ENCODE measurements at places on chromosomes 6 and 20.

DNA sequence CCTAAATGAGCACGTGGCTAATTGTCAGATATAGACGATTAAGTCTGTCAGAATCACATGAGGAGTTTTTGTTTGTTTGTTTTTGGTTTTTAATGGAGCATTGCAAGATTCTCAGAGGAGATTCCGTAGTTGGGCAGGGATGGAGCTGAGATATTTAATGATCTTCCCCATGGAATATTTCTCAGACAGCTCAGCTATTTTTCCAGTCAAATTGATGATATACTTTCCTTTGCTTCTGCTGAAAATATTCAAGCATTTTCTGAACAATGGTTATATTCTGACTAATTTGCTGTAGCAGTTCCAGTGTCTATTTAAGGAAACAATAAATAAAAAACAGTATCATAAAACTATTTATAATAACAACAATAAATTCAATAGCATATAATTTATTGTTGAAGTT is 348.4 kb downstream of the KIF16B start:
- no peak for DNase-seq

- DNase-seq = no peak
Observed at GRCh38 chr6:29112135-29112534, 4.3 kb downstream of the OR2J3 start.

GRCh38 chr6:16092140-16092539 is 36.7 kb upstream of the MYLIP start:
- DNase-seq = no peak

- DNase-seq = no peak
Observed at GRCh38 chr6:42532038-42532669, 31.7 kb upstream of the UBR2 start.

DNA sequence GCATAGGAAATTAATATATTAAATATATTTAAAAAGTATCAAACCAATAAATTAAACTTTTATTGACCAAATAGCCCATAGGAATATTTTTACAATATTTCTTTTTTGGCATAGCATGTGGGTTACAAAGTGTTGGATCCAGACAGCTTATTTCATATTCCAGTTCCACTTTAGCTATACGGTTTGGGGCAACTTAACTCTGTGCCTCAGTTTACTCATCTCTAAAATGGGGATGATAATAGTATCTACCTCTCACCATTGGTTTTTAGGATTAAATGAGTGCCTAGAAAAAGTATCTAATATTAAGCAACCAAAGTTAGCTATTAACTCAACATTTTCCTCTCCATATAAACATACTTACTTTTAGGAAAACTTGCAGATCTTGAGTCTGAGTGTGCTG is 243.8 kb downstream of the TBC1D32 start:
- DNase-seq = no peak

DNA sequence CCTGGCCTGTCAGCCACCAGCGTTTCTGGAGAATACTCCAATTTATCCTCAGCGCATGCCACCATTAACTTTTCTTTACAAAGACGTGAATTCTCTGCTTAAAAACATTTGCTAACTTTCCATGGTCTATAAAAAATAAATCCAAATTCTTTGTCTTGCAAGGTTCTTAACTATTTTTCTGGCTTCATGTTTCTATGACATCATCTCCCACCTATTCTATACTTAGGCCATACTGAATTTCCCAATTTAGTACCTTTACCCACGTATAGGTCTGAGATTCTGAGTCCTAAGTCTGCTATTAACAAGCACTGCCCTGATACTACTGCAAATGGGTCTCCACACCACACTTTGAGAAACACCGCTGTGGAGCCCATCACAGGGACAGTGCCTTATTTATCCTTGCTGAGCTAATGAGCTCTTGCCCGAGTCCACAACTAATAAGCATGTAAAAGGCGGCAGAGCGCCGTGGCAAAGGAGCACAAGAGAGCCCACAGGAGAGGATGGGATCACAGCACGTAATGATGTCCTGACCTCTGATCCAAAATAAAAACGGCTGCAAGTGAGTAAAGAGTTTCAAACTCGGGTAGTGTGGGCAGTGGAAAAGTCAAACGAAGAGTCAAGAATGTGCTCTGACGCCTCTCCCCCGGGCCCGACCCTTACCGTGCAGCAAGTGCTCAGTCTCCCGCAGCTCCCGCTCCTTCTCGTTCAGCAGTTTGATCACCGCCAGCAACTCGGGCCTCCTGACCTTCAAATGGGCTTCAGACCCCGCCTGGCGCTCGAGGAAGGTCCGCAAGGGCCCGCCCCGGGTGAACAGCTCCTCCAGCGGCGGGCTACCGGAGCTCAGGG is 519 bp downstream of the MTRF1L start:
- DNase-seq = no peak

GRCh38 chr20:13024596-13024995 is 15.8 kb downstream of the SPTLC3 start:
- DNase-seq = no peak

- DNase-seq = no peak
Observed at GRCh38 chr20:14569641-14570040, 232.2 kb upstream of the FLRT3 start.

DNA sequence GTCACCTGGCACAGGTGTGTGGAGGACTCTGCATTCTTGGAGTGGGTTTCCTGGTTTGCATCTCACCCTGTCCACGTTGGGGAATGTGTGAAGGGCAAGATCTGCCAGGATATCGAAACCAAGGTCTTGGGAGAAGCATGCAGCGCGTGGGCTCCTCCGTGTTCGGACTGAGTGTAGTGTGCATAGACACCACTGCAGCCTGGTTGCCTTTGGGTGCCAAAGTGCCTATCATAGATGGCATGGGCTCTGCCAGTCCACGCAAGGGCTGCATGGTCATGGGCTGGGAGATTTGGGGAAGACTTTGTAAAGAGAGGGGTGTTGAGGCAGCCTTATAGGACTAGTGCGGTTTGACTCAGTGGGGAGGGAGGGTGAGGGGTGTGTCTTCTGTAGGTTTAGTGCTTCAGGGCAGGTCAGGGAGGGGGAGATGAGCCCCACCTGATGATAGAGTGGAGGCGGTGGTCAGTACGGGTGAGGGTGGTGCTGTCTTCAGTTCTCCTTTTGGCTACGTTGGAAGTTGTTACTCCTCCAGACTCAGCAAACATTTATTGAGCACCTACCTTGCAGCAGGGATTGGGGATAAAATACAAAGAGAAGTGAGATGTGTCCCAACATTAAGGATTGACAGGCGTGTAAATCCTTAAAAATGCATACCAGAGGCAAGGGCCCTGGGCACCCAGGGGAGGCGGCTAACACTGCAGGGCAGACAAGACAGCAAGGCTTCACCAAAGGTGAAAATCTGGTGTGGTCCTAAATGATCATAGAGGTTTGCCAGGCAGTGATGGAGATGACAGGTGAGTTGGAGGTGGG is 28.3 kb downstream of the DUSP22 start:
- no peak for DNase-seq

DNA sequence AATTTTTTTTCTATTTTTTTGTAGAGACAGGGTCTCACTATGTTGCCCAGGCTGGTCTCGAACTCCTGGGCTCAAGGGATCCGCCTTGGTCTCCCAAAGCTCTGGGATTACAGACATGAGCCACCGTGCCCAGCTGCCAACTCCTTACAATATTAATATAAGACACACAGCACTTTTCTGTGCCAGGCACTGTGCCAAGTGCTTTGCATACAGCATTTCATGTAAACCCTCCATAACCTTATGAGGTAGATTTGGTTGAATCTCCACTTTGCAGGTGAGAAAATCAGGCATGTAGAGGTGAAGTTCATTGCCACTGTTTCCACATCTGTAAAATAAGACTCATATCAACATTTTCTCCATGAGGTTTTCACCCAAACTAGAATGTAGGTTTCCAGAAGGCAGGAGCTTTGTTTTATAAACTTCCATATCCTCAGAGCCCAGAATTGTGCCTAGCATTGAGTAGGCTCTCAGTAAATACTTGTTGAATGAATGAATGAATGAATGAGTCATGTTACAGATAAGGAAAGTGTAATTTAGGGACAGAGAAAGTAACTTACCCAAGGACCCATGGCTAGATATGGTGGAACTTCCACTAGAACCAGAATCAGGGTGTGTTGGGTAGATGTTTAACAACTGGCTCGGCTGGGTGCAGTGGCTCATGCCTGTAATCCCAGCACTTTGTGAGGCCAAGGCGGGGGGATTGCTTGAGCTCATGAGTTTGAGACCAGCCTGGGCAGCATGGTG is 3.0 kb upstream of the CTNNBL1 start:
- no peak for DNase-seq

GRCh38 chr20:61366914-61367313 is 114.9 kb downstream of the CDH4 start:
- DNase-seq = no peak

DNA sequence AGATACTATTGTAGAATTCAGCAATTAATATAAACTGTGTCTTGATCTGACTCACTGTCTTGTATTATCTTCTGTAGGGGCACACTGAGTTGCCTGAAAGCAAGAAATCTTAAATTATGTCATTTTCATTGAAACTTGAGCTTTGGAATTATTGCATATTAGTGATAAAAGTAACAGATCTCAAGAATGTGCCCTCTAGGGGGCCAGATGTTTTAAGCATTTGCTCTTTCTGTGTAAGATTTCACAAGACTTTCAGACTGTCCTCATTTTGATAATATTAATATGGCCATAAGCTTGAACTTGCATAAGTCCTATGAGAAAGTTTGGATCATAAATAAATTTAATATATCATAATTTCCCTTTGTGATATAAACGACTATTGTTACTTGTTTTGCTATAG is 55.5 kb upstream of the MYO6 start:
- no peak for DNase-seq

GRCh38 chr6:30960907-30961673 is 20.3 kb downstream of the MUCL3 start:
- no peak for DNase-seq

DNA sequence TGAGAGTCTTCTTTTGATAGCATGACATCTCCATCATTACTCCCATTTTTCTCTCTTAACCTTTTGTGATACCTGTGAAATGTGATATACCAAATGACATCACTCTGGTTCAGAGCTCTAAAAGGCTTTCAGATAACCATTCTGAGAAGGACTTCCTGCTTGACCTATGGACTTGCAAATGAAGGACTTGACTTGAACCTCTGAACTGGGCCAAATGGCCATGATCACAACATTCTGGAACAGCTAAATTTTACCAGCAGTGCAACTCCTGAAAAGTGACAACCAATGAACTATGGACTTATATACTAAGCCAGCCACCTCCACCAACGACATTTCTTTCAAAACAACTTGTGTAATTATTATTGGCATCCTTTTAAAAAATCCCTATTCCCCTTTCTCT is 1085.8 kb upstream of the CITED2 start:
- DNase-seq = no peak

GRCh38 chr6:106516616-106517015 is 112.7 kb downstream of the RTN4IP1 start:
- DNase-seq = no peak

DNA sequence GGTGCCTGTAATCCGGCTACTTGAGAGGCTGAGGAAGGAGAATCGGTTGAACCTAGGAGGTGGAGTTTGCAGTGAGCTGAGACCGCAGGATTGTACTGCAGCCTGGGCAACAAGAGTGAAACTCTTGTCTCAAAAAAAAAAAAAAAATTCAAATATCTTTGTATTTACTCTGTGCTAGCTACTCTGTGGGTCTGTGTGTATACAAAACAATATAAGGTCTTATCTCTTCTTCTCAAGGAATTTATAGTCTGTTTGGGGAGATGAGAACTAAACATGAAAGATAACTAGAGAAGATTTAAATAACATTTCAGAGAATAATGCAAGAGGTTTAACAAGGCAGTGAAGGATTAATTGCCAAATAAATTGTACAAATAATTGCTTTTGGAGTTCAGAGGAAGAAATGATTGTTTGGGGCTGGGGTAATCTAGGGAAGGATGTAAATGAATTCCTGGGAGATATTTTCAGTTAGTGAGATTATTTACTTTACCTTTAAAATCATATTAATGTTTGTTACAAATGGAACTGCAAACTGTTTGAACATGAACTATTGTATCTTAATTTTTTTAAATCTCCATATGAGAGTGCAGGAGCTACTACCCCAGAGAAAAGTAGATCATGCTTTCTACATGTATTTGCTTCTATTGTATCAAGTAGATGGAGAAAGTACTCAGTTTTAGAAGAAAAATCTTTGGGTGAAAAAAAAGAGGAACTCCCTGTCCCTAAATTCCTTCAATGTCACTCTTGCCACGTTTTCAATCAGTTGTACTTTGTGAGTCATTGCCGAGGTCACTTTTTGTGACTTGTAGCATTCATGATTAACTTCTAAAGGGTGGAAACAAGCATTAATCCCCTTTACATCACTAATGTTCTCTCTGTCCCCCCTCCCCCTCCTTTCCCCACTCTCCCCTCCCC is 39.0 kb downstream of the NCOA3 start:
- no peak for DNase-seq

- no peak for DNase-seq
Observed at GRCh38 chr6:128244751-128245405, 275.5 kb downstream of the PTPRK start.

DNA sequence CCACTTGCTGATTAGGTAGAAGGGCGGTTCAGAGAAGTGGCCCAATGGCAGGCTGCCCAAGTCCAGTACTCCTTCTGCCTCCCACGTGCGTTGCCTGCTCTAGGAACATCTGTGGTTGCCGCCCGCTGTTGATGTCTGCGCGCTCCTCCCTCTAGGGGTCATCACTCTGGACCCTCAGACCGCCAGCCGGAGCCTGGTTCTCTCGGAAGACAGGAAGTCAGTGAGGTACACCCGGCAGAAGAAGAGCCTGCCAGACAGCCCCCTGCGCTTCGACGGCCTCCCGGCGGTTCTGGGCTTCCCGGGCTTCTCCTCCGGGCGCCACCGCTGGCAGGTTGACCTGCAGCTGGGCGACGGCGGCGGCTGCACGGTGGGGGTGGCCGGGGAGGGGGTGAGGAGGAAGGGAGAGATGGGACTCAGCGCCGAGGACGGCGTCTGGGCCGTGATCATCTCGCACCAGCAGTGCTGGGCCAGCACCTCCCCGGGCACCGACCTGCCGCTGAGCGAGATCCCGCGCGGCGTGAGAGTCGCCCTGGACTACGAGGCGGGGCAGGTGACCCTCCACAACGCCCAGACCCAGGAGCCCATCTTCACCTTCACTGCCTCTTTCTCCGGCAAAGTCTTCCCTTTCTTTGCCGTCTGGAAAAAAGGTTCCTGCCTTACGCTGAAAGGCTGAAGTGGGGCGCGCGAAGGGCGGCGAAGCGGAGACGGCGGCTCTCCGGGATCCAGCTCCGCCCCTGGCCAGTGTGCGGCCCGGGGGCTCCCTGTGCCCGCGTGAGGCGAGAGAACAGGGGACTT is 8.5 kb downstream of the TRIM15 start:
- DNase-seq = no peak

DNA sequence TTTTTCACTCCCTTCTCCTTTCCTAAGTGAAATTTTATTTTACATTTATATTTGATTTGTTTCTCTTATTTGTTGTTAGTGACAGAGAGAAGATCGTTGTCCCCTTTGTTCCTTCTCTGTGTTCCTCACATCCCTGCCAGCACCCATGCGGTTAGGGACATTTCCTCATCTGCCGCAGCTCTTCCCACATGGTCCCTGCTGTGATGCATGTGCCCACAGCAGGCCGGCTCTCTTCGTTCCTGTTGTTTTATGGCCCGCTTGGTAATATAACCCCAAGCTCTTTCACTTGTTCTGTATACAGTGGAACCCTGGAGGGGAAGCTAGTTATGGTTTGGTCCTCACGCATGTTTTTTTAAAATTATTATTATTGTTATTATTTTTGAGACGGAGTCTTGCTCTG is 23.6 kb downstream of the DTD1 start:
- no peak for DNase-seq

All from GOT3 (cell line).